ENCODE measurements at places on chromosomes 3 and 15. TPM values are rescaled to one million over a fixed set of nuclear protein-coding genes. Genes with fewer than 3 reads are reported as not detected.

The DNASE1L3 gene
- total RNA-seq = not detected

The ZNF502 gene
- total RNA-seq = 0.54 TPM

DNA sequence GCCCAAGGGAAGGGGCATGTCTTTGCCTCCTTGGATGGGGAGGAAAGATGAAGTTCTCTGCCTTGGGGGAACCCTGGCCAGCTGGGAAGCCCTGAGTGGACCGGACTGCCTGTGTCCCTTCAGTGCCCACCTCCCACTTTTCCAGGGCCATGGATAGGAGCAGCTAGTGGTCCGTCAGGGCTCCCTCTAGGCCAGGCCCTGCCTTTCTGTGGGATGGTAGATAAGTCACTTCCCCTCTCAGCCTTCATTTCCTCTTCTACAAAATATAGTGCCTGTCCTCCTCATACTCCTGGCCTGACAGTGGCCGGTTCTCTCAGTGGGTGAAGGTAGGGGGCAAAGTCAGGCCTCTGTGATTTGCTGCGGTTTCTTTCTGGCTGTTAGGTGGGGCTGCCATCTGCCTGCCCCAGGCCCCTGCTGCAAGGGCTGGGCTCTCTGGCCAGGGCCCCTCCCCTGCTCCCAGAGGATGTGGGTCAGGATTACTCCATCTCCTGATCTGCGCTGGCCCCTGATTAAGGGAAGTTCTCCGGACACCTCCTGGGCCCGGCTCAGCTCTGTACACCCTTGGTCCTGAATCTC is 1.4 kb downstream of the PLEKHO2 start:
- no peak for DNase-seq
- H3K27me3 ChIP-seq = no peaks in the 10 kb centered on the region
- H3K4me1 ChIP-seq = peaks cover 73% of the 10 kb centered on the region
- H3K4me3 ChIP-seq = peak overlapping the region; percentile 92
- peak overlapping the region; percentile 91 for H3K27ac ChIP-seq

- peak overlapping the region; percentile 89 for H3K27ac ChIP-seq
- H3K27me3 ChIP-seq = peaks cover 4% of the 10 kb centered on the region
- H3K36me3 ChIP-seq = no peaks in the 10 kb centered on the region
- no peak for DNase-seq
These were observed 25.9 kb downstream of the MELTF start for GRCh38 chr3:197003461-197004385.

DNA sequence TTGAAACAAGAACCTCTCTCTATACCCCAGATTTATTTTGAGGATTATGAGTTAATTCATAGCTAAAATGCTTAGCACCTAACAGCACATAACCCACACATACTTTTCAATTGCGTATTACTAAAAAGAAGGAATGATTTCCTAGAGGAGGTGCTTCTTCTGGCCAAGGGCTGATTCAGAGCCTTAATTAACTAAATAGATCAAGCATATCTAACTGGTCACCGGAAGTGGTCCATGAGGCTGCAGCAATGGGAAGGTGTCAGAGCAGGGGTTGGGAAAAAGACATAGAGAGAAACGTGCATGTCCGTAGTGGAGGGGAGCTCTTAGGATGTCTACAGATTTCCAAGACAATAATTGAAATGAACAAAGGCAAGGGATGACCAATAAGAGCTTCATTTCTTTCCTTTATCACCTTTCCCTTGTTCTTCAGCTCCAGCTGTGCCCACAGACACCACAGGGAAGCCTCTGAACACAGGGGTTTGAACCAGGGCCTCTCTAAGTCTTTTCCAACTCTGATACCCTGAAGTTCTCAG is 467 bp downstream of the HGD start:
- peaks cover 10% of the 10 kb centered on the region for H3K4me1 ChIP-seq
- H3K27ac ChIP-seq = no peak overlapping the region
- no peak overlapping the region for H3K4me3 ChIP-seq
- no peaks in the 10 kb centered on the region for H3K27me3 ChIP-seq

- H3K27ac ChIP-seq = no peak overlapping the region
- DNase-seq = no peak
- no peak overlapping the region for H3K4me3 ChIP-seq
- no peaks in the 10 kb centered on the region for H3K36me3 ChIP-seq
- H3K4me1 ChIP-seq = no peaks in the 10 kb centered on the region
These were observed 161.3 kb downstream of the FBLN2 start for GRCh38 chr3:13710251-13710650.

DNA sequence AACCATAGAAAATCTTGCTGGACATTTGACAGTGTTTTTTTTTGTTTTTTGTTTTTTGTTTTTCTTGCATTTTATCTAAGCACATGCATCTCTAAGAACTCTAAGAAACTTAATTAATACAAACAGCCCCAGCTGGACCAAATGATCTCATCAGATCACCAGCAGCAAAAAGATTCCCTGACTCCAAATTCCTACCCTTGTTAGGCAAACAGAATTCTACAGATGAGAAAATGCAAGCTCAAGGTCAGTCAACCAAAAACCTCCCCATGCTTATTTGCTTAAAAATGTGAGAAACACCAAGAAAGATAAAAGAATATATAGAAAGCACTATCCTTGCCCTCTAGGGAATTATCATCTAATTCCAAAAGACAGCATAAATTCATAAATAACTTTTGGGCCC is 65.4 kb downstream of the FOXP1 start:
- no peak overlapping the region for H3K27ac ChIP-seq
- no peak for DNase-seq
- H3K4me3 ChIP-seq = no peak overlapping the region

DNA sequence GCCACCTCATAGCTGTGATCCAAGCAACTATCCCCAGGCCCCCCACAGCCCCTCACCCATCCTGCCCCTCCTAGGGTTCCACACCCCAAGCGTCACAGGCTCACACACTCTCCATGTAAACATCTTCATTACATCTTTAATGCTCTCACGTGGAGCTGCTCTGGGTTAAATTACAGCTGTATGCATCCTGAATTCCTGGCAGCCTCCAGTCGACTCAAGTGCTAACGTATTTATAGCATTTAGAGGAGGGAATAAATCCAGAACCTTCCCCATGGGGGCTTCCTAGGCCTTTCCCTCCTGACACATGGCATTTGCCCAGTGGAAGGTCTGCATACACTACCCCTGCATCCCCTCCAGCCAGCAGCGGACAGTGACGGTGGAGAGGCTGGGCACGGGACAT is 9.6 kb downstream of the C3orf18 start:
- peaks cover 8% of the 10 kb centered on the region for H3K36me3 ChIP-seq
- H3K4me1 ChIP-seq = peaks cover 2% of the 10 kb centered on the region
- no peak overlapping the region for H3K4me3 ChIP-seq
- no peak for DNase-seq
- peaks cover 5% of the 10 kb centered on the region for H3K27me3 ChIP-seq

DNA sequence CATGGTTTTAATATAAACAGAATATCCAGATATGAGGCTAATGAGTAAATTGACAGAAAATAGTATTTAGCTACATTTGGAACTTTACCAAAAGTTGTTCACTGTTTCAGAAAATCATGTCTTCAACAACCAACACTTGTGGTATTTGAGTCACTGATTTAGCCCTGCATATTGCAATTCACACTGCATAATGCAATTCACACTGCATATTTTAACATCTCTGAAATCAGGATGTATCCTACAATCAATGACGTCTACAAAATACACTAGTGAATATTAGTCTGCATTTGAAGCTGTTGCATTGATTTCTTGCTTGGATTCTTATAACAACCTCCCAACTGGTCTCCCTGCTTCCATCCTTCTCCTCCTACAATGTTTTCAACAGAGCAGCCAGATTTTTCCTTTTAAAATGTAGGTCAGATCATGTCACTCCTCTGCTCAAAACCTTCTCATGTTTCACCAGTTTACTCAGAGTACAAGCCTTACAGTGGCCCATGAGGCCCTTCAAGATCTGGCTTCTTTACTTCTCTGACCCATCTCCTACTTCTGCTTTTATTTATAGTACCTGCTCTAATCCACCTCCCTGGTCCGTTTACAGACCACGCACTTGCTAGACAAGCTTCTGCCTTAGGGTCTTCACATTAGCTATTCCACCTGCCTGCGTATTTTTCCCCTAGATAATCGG is 11.4 kb upstream of the RAB11A start:
- no peak overlapping the region for H3K4me3 ChIP-seq
- peaks cover 6% of the 10 kb centered on the region for H3K4me1 ChIP-seq
- DNase-seq = no peak
- no peak overlapping the region for H3K27ac ChIP-seq
- peaks cover 6% of the 10 kb centered on the region for H3K27me3 ChIP-seq

GRCh38 chr15:60392601-60392985 is 5.2 kb downstream of the ANXA2 start:
- peaks cover 83% of the 10 kb centered on the region for H3K4me1 ChIP-seq
- peak overlapping the region; percentile 11 for H3K4me3 ChIP-seq
- H3K27ac ChIP-seq = peak overlapping the region; percentile 83
- peaks cover 43% of the 10 kb centered on the region for H3K36me3 ChIP-seq

DNA sequence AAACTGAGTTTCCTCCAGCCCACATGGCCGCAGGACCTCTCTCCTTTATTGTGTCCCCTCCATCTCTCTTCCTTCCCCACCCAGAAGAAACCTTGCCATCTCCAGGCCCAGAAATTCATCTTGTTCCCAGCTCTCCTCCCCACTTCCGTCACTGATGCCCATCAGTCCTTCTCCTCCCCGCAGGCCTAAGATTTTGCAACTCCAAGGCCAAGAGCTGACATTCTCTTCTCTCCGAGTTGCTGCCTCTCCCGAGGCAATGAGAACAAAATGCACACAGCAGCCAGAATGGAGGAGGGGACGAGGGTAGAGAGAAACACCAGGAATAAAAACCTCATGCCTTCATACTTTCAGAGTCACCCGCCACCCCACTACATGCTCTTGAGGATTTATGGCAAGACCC is 526.5 kb upstream of the PROK2 start:
- no peak for DNase-seq
- no peaks in the 10 kb centered on the region for H3K27me3 ChIP-seq
- peaks cover 2% of the 10 kb centered on the region for H3K36me3 ChIP-seq
- H3K4me3 ChIP-seq = peak overlapping the region; percentile 23

- H3K4me1 ChIP-seq = peaks cover 10% of the 10 kb centered on the region
- H3K27me3 ChIP-seq = no peaks in the 10 kb centered on the region
- H3K4me3 ChIP-seq = no peak overlapping the region
- no peak for DNase-seq
These were observed 20.3 kb downstream of the EHD4 start for GRCh38 chr15:41952013-41952563.

DNA sequence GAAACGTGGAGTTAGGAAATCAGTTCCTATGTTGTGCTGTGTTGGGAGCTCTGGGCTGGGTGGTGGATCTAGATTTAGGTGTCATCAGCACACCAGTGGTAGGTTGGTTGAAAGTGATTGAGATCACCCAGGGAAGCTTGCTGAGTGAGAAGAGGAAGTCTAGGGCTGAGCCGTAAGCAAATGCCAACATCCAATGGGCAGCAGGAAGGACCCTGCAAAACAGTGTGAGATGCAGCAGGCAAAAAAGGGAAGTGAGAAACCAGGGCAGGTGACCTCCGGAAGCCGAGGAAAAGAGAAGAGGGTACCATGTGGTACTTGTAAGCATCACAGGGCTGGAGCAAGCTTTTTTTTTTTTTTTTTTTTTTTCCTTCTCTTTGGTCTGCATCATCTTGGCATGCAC is 15.9 kb upstream of the COPG1 start:
- H3K36me3 ChIP-seq = peaks cover 3% of the 10 kb centered on the region
- peaks cover 64% of the 10 kb centered on the region for H3K4me1 ChIP-seq
- no peak for DNase-seq
- peak overlapping the region; percentile 82 for H3K27ac ChIP-seq

DNA sequence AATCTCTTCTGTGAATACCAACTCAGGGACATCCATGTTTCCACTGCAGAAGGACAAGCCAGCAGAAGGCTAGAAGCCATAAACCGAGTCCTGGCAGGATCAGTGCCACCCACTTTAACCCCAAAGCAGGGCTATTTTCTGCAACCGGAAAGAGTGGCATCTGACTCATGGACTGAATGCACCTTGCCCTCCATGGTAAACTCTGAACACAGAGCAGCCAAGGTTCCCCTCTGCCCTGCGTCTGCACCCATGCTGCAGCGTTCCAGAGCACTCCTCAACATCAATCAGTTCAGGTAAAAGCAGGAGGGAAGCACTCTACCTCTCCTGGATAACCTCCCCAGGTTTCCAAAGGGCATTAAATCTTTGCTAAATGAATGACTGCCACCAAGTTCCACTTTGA is 801 bp upstream of the NGRN start:
- H3K4me1 ChIP-seq = peaks cover 39% of the 10 kb centered on the region
- peak overlapping the region; percentile 99 for H3K4me3 ChIP-seq
- H3K27me3 ChIP-seq = no peaks in the 10 kb centered on the region
- peak; percentile 8 for DNase-seq
- H3K36me3 ChIP-seq = peaks cover 22% of the 10 kb centered on the region
- peak overlapping the region; percentile 99 for H3K27ac ChIP-seq

- no peak for DNase-seq
- peaks cover 11% of the 10 kb centered on the region for H3K27me3 ChIP-seq
- no peaks in the 10 kb centered on the region for H3K4me1 ChIP-seq
These were observed 102.1 kb downstream of the SRGAP3 start for GRCh38 chr3:9147215-9147895.
